ENCODE measurements at places on chromosomes 3 and 15.

GRCh38 chr3:45932112-45932511, 11.2 kb upstream of the CXCR6 start:
- DNase-seq = no peak

GRCh38 chr3:65761446-65762234, 277.1 kb downstream of the MAGI1 start:
- no peak for DNase-seq

GRCh38 chr3:30634761-30635735, 28.6 kb downstream of the TGFBR2 start:
- DNase-seq = no peak

DNA sequence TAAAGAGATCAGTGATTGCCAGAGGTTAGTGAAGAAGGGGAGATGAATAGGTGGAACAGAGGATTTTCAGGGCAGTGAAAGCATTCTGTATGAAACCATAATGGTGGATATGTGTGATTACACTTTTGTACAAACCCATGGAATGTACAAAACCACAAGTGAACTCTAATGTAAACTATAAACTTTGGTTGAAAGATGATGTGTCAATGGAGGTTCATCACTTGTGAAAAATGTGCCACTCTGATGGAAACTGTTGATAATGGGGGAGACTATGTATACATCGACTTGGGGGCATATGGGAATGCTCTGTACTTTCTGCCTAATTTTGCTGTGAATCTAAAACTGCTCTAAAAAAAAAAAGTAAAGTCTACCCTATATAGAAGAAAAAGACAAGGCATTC, 68.7 kb upstream of the ARHGEF3 start:
- DNase-seq = no peak

DNA sequence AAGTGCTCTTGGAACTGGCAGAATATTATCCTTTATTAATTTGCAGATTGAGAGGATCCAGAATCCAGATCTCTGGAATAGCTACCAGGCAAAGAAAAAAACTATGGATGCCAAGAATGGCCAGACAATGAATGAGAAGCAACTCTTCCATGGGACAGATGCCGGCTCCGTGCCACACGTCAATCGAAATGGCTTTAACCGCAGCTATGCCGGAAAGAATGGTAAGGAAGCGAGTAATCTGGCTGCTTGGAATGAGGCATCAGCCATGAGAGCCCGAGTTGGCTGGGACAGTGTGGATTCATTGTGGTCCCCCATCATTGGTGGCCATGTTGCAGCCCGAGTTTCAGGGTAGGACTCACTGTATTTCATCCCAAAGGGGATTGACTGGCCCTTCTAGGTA, 47.1 kb downstream of the PARP14 start:
- DNase-seq = no peak

- DNase-seq = no peak
These were observed 52.8 kb downstream of the GPR160 start for GRCh38 chr3:170090601-170090981.

DNA sequence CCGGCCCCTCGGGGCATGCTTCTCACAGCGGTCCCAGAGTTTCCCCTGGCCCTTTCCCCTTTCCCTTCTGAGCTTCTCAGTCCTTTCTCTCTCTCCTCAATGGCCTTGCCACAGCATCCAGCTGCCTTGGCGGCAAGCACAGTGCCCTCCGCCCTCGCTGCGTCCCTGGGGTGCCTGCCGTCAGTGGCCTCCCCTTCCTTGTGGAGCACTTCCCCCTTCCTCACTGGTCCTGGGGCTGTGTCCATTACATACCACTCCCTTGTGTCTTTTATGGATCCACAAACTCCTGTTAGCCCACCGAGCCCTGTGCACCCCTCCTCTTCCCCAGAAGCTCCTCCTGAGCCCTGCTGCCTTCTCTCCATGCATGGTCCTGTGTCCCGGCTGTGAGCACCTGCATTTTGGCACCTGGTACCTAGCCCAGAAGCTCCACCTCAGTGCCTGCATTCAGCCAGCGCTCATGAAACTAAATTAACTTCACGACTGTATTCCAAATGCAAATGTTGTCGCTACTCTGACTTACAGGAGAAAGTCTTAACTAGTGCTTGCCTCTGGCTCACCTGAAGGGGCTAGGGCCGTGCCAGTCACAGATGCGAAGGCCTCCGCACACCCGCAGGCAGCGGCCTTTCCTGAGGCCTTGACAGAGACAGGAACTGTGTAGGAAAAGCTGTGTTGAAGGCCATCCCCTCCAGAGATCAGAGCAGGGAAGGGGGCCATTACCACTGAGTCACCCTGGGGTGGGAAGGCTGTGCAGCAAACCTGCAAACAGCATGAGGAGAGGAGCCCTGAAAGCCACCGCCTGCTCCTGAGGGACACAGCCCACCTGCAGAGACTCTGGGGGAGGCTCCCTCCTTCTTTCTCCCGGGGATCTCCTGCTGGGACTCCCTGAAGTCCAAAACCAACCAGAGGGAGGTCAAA, 19.1 kb upstream of the KLF13 start:
- no peak for DNase-seq

- DNase-seq = no peak
These were observed 138.4 kb upstream of the TBL1XR1 start for GRCh38 chr3:177335728-177336127.

DNA sequence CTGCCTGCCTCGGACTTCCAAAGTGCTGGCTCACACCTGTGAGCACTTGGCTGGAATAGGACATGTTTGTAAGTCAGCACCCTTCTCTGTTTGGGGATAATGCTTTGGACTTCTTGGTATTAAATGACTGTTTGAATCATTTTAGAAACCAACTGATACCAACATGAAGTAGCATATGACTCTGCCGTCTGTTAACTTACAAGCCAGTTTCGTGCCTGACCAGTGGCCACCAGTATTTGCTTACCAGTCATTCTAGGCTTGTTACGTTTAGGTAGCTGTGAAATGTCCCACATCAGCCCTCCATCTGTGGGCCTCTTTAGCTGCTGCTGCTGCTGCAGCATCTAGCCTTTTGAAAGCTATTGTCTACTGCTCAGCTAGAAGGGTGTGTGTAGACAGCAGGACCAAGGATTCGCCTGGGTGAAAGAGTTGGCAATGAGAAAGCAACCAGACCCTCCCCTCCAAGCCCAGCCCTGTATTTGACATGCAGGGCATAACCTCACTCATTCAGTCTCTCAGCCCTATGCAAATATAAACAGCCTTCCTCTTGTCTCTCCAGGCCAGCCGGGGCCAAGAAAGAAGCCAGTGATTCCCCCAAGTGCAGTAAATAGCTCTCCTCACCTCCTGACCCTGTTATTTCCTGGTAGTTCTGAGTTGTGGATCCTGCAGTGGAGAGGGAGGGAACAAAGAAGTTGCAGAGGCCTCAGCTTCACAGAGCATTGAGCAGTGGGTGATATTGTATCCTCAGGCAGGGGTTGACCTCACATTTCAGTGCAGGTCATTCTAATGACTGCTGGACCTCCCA, 51.0 kb downstream of the NKIRAS1 start:
- no peak for DNase-seq

GRCh38 chr3:174821477-174821876, 37.7 kb upstream of the NAALADL2 start:
- no peak for DNase-seq

DNA sequence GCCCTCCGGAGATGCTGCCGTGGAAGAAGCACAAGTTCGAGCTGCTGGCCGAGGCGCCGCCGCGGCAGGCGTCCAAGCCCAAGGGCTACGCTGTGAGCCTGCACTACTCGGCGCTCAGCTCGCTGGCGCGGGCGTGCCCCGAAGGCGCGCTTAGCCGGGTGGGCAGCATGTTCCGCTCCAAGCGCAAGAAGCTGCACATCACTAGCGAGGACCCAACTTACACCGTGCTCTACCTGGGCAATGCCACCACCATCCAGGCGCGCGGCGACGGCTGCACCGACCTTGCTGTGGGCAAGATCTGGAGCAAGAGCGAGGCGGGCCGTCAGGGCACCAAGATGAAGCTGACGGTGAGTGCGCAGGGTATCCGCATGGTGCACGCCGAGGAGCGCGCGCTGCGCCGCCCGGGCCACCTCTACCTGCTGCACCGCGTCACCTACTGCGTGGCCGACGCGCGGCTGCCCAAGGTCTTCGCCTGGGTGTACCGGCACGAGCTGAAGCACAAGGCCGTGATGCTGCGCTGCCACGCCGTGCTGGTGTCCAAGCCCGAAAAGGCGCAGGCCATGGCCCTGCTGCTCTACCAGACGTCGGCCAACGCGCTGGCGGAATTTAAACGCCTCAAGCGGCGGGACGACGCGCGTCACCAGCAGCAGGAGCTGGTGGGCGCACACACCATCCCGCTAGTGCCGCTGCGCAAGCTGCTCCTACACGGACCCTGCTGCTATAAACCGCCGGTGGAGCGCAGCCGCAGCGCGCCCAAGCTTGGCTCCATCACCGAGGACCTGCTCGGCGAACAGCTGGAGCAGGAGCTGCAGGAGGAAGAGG, 1.3 kb downstream of the FAM43A start:
- no peak for DNase-seq

GRCh38 chr15:39404767-39405181, 176.1 kb upstream of the THBS1 start:
- DNase-seq = no peak

DNA sequence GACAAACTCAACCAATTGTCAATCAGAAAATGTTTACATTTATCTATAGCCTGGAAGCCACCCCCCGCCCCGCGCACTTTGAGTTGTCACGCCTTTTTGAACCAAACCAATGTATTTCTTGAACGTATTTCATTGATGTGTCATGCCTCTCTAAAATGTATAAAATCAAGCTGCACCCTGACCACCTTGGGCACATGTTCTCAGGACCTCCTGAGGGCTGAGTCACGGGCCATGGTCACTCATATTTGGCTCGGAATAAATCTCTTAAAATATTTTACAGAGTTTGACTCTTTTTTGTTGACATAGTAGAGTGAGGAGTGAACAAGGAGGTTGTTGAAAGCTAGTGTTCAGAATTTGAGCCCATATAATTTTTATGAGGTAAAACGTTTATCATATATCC, 6.5 kb downstream of the MCTP2 start:
- no peak for DNase-seq

- no peak for DNase-seq
These were observed 27.4 kb downstream of the ARHGEF26 start for GRCh38 chr3:154148541-154148940.

- no peak for DNase-seq
These were observed 159.8 kb downstream of the AKAP13 start for GRCh38 chr15:85540085-85540797.

GRCh38 chr3:54710954-54711353, 216.9 kb downstream of the LRTM1 start:
- DNase-seq = no peak

DNA sequence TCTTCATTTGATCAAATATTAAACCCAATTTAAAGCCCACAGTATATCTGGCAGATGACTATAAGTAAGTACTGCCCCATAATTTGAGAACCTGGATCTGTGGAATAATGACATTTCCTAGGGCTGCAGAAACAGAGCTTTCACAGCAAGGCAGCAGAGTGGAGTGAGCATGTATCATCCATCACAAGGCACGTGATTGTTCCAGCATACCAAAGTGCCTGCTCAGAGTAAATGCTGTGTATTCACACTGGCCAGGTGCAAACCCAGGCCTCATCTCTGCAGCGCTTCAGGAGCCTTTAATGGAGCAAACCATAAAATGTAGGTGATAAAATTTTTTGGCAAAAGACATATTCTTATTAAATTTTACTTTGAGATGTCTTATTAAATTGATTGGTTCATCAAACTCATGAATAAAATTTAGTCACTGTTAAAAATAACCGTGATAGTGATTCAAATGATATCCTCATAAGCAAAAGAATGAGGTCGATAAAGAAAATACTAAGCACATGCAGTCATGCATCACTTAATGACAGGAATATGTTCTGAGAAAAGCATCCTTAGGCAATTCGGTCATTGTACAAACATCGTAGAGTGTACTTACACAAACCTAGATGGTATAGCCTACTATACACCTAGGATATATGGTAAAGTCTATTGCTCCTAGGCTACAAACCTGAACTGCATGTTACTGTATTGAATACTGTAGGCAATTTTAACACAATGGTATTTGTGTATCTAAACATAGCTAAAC, 99.3 kb upstream of the SLC24A5 start:
- DNase-seq = peak; percentile 55

DNA sequence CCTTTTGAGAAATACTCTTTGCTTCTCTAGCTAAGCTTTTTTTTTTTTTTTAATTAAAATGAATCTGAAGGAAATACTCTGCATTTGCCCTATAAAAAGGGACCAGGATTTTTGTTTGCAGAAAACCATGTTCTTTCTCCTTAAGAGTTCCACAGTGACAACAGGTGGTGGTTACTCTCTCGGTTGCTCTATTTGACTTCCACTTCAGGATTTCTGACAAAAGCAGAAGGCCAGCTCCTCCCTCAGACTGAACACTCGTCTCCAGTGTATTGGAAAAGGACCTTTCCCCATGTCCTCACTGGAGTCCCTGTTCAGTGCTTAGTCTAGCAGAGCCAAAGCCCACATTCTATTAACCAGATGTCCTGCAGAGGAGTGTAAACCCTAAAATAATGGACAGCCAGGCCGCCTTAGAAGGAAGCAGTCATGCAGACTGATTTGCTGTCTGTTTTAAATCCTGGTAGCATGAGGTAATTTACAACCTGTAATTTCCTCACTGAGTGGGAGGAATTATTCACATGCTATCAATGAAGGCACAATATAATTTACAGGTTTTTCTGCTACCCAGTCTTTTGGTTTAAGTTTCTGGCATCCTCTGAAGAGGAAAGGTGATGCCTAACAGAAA, 599.3 kb downstream of the PYDC2 start:
- DNase-seq = peak; percentile 73

DNA sequence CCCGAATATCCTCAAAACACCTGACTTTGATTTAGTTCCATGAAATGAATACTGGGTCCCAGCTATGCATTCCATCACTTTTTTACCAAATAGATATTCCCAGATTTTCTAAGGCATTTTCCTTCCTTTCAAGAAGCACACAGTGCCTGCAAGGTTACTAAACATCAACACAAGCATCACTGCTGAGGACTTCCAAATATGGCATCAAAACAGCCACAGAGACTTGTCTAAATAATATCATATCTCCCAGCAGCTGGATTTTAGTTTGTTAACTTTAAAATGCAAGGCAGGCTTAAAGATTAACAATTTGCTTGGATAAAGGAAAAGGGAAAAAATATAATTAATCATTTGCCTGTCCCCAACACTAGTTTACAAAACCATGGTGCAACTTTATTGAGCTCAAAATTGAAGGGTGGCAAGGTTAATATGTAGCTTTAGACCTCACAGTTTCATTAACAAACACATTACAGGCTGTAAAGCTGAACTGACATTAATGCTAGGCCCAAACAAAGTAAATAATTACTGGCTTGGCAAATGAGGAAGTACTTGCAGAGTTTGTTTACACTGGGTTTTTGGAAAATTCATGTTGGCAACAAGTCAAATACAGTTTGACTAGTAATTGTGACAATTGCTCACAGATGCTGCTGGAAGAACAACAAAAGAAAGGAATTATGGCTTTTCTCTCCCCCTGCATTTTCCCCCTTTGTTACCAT, 401.7 kb upstream of the CDIN1 start:
- DNase-seq = no peak

- DNase-seq = peak; percentile 27
These were observed 917 bp downstream of the LNP1 start for GRCh38 chr3:100402256-100402655.

Measured in NCI-H1436 treated with DMSO at 0.1 percent for 48 hours (cell line).